Immature natural killer cell (primary cell): ENCODE measurements at places on chromosomes 13 and 19.
A peak's percentile ranks its signal among the peaks of the same experiment; 100 is the strongest.

GRCh38 chr19:2047076-2047448, 4.0 kb downstream of the MKNK2 start:
- no peak for DNase-seq
- peaks cover 29% of the 10 kb centered on the region for H3K27me3 ChIP-seq
- H3K4me3 ChIP-seq = no peak overlapping the region
- peaks cover 47% of the 10 kb centered on the region for H3K4me1 ChIP-seq

- no peak for DNase-seq
- no peak overlapping the region for H3K4me3 ChIP-seq
- peaks cover 5% of the 10 kb centered on the region for H3K27me3 ChIP-seq
- H3K4me1 ChIP-seq = peaks cover 8% of the 10 kb centered on the region
- H3K36me3 ChIP-seq = no peaks in the 10 kb centered on the region
- H3K27ac ChIP-seq = no peak overlapping the region
These were observed 265.9 kb downstream of the TBC1D4 start for GRCh38 chr13:75216038-75216437.

GRCh38 chr13:50291611-50292010, 276.4 kb downstream of the KCNRG start:
- no peak overlapping the region for H3K4me3 ChIP-seq
- H3K36me3 ChIP-seq = peaks cover 4% of the 10 kb centered on the region
- peaks cover 6% of the 10 kb centered on the region for H3K4me1 ChIP-seq
- DNase-seq = no peak
- H3K27ac ChIP-seq = no peak overlapping the region
- peaks cover 6% of the 10 kb centered on the region for H3K27me3 ChIP-seq

DNA sequence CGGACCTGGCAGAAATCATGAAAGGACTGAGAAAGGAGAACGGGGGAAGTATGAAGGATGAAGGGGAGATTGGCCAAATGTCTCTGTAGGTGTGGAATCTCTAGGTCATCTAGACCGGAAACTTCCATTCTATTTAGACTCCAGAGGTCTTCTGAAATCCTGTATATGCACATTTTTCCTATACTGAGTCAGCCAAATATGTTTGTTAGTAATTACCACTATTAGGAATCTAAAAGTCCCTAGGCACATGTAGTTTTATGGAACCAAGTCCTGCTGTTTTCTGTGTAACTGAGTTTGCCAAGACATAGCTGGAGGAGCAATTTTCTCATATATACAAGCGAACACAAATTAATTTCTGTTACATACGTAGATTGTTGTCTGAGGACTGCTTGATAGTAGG, 498.1 kb downstream of the GPC5 start:
- no peaks in the 10 kb centered on the region for H3K27me3 ChIP-seq
- no peak for DNase-seq
- H3K4me3 ChIP-seq = no peak overlapping the region
- H3K4me1 ChIP-seq = no peaks in the 10 kb centered on the region

GRCh38 chr19:48556163-48556562, 4.2 kb downstream of the SULT2B1 start:
- no peaks in the 10 kb centered on the region for H3K4me1 ChIP-seq
- no peak for DNase-seq
- H3K4me3 ChIP-seq = no peak overlapping the region
- H3K27ac ChIP-seq = no peak overlapping the region
- no peaks in the 10 kb centered on the region for H3K36me3 ChIP-seq
- peaks cover 10% of the 10 kb centered on the region for H3K27me3 ChIP-seq

DNA sequence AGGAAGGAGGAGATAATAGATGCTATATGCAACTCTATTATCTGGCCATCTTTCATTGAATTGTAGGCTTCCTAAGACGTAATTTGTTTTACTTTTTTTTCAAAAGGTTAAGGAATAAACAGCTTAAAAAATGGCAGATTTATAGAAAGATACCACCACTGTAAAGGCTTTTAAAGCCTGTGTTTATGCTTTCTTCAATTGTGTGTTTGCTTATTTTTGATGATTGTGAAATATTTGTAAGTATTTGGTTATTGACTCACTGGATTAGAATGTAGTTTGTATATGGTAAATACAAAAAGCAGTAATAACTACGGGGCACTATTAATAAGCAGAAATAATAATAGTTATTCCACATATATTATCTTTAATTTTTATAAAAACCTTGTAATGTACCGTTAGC, 437.9 kb downstream of the KLF5 start:
- H3K27me3 ChIP-seq = peaks cover 2% of the 10 kb centered on the region
- DNase-seq = no peak
- no peaks in the 10 kb centered on the region for H3K4me1 ChIP-seq
- H3K27ac ChIP-seq = no peak overlapping the region
- H3K36me3 ChIP-seq = no peaks in the 10 kb centered on the region

- no peak overlapping the region for H3K4me3 ChIP-seq
- no peaks in the 10 kb centered on the region for H3K36me3 ChIP-seq
- no peak overlapping the region for H3K27ac ChIP-seq
- H3K27me3 ChIP-seq = no peaks in the 10 kb centered on the region
- no peak for DNase-seq
- H3K4me1 ChIP-seq = no peaks in the 10 kb centered on the region
These were observed 547.7 kb upstream of the SLITRK1 start for GRCh38 chr13:84430015-84430414.

GRCh38 chr19:1073956-1074517, 7.1 kb downstream of the ARHGAP45 start:
- peaks cover 50% of the 10 kb centered on the region for H3K4me1 ChIP-seq
- H3K4me3 ChIP-seq = peak overlapping the region; percentile 50
- peaks cover 20% of the 10 kb centered on the region for H3K36me3 ChIP-seq
- DNase-seq = no peak

DNA sequence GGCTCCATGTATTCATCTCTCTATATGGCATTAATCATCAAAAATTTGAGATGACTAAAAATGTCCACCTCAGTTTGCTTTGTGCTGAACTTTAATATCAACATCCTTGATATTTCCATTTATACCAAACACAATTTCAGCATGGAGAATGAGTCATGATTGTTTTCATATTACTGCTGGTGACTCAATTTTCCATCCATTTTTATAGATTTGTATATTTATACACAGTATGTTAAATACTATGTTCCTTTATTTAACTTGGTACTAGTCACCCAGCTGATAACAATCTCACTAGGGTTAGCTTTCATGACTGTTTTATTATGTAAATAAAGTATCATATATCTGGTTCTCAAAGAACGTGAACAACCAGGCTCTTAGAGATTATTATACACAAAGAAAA, 1255.1 kb downstream of the SLITRK1 start:
- no peaks in the 10 kb centered on the region for H3K36me3 ChIP-seq
- no peak overlapping the region for H3K27ac ChIP-seq
- DNase-seq = no peak
- no peaks in the 10 kb centered on the region for H3K27me3 ChIP-seq
- H3K4me1 ChIP-seq = no peaks in the 10 kb centered on the region
- no peak overlapping the region for H3K4me3 ChIP-seq

DNA sequence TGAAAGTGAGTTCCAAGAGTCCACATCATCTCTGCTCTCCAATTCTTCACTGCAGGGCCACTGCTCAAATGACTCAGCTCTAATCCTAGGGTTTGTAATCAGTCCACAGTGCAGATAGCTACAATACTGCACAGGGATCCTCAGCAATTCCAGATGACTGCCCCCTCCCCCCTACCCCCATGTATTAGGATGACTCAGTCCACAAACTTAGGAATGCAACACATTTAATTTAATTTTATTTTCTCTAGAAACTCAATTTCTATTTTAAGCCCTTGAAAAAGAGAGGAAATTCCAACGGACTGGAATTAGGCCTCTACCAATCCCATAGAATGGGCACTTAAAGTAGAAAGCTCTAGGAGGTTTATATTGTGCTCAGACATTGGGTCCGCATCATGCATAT, 173.8 kb upstream of the SOX21 start:
- DNase-seq = no peak
- H3K36me3 ChIP-seq = no peaks in the 10 kb centered on the region
- H3K27me3 ChIP-seq = peaks cover 8% of the 10 kb centered on the region
- no peaks in the 10 kb centered on the region for H3K4me1 ChIP-seq

- DNase-seq = no peak
- no peak overlapping the region for H3K27ac ChIP-seq
- H3K4me1 ChIP-seq = no peaks in the 10 kb centered on the region
- no peaks in the 10 kb centered on the region for H3K36me3 ChIP-seq
- no peak overlapping the region for H3K4me3 ChIP-seq
- no peaks in the 10 kb centered on the region for H3K27me3 ChIP-seq
These were observed 195.8 kb downstream of the UQCRFS1 start for GRCh38 chr19:29016926-29017760.
